ENCODE measurements at places on chromosomes 2 and 18. TPM values are rescaled to one million over a fixed set of nuclear protein-coding genes. Genes with fewer than 3 reads are reported as not detected.

Gene IL1RL2
- total RNA-seq = 0.13 TPM

Gene SAG
- total RNA-seq = under 0.01 TPM

Gene PDE1A
- total RNA-seq = 10.5 TPM

Gene AQP12A
- total RNA-seq = not detected

Gene RAB17
- total RNA-seq = 12.3 TPM

Gene SIX3
- total RNA-seq = not detected

Gene PLEKHH2
- total RNA-seq = under 0.01 TPM

Gene ZSWIM2
- under 0.01 TPM for total RNA-seq

Gene CNGA3
- not detected for total RNA-seq

Gene SKOR2
- total RNA-seq = not detected

Gene PARD6G
- total RNA-seq = 34.7 TPM
